Stimulated activated naive B cell treated with anti-CD40 and anti-IgM and Interleukin-4, amounts not matched to agents 10 μg/mL and 1 μg/mL and 100 μg/mL, for 72 hours (primary cell): ENCODE measurements at places on chromosomes 6 and 20.

DNA sequence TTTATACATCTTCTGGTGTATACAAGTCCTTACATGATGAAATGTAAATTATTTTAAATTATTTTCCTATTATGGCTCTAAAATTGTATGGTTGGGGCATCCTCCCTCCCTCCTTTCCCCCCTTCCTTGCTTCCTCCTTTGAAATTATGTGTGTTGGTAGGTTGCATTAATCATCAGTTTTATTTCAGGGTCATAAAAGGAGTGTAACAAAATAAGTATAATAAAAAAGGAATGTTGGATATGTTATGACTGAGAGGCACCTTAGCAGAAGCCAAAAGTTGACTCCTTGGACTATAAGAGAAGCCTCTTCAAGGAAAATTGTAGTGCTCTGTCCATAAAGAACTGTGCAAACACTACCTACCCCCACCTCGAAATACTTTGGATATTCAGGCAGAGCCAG lies 46.6 kb upstream of the PTPRK start:
- no peak for DNase-seq

DNA sequence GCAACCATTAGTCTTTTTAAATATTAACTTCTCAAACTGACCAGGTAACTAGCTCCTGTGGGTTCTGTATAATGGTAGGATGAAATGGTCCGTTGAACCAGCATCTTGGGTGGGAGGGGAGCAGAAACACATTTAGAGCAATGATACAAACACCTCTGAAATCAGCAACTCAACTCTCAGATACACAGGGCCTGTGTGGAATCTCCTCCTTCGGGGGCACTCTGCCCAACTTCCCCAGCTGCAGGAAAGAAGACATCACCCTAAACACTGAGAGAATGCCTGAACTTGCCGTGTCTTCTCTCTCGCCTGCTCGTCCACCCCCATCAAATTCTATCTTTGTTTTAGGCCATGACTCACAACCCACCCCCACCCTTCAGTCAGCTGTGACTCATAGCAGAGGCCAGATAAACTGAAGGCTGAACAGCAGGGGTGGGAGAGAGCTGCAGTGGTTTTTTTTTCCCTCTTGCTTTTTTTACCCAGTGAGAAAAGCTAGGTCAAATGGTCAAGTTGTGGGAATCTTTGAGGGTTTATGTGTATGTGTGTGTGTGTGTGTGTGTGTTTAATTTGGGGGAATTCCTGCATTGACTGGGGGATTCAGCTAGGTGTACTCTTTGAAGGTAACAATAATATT lies 593.4 kb upstream of the JAG1 start:
- no peak for DNase-seq

DNA sequence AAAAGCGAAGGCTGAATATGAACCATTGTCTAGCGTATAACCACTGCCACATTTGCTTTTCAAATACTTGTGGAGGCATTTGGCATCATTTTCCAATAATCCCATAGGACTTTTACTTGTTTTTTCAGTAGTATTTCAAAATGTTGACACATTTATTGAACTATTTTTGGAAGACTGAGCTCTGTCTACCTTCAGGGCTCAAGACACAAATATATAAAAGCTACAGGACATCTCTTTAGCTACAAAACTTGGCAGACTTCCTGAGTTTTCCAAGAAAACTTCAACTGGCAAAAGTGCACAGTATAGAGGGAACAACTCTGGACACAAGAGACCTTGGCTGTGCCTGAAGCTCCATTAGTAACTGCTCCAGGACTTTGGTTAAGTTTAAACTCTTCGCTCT lies 13.4 kb downstream of the EPB41L2 start:
- DNase-seq: no peak

DNA sequence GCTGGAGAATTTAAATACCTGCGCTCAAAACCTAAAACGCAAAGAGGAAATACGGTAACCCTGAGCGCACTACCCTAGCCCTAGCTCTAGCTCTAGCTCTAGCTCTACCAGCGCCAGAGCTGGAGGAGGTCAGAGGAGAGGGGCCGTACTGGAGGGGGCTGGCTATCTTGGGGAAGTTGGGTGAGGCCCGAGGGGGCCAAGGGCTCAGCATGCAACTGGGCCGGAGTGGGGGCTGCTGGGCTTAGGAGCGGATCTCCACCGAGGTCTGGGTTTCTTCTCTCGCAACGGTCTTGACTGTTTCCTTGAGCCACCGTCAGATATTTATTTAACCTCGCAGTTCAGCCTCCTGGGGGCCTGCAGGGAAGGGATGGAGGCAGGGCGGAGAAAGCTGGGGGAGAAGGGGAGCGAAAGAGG lies 91.0 kb downstream of the NCR2 start:
- DNase-seq: peak; percentile 33

- DNase-seq: no peak
Measured at GRCh38 chr6:5119090-5119951, 34.2 kb downstream of the PPP1R3G start.

DNA sequence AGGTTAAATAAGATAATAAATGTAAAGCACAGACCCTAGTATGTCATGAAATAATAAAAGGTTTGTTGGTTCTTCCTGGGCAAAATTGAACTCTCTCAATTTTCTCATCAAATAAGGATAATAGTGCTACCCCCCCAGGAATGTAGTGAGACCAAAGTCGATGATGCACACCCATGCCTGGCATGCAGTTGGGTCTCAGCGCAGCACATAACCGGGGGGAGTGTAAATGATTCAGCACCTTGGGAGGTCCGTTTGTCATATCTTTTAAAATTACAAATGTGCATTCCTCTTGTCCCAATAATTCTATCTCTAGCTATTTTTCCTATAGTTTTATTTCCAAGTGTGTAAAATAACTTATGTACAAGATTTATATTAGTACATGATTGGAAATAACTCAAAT lies 31.3 kb upstream of the CCDC167 start:
- no peak for DNase-seq

DNA sequence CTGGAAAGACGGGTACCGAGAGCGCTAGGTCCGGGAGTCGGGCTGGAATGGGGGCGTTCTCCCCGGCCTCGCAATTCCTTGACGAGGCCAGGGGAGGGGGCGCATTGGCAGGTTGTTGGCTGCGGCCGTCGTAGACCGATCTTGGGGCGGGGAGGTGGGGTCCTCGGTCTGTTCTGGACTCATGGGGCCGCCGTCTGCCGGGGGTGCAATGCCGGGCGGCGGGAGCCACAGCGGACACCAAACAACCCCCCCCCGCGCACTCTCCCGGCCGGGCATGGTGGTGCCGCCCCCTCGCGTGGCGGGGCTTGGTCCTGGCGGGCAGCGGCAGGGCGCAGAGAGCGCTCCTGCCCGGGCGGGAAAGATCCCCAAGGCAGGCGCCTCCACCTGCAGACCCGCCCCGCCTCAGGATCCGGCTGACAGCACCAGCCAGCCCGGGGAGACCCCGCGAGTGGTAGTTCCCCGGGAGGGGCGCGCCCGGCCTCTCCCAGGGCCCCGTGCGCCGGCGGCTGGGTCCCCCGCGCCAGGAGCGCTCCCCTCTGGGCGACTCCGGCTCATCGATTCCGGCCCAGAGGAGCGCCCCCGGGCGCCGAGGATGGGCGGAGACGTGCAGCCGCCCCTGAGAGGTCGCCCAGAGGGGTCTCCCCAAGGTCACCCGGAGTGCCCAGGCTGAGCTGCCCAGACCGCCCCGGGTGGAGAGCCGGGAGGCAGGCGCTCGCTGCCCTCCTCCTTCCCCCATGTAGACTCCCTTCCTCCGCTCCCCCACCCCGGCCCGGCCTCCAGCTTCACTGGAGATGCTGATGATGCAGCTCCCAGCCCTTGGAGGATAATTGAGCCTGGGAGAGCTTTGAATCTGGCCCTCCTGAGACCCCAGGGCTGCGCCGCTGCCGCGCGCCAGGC lies 709 bp downstream of the PPP1R16B start:
- peak; percentile 45 for DNase-seq

DNA sequence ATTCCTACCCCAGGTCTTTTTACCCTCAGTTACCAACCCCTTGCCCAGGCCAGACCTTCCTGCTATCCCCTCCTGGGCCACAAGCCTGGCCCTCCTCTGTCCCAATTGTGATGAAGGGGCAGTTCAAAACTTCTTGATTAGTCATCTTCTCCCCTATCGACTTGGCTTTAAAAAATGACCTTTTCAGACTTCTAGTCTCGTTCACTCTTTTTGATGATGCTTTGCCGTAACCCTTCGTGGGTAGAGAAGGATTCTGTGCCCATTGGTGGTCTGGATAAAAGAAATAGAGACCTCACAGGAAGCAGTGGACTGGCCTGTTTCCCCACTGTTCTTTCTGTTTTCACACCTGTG lies 5.5 kb downstream of the VEGFA start:
- DNase-seq: no peak

- no peak for DNase-seq
Measured at GRCh38 chr6:128696691-128697689, 176.6 kb upstream of the PTPRK start.

DNA sequence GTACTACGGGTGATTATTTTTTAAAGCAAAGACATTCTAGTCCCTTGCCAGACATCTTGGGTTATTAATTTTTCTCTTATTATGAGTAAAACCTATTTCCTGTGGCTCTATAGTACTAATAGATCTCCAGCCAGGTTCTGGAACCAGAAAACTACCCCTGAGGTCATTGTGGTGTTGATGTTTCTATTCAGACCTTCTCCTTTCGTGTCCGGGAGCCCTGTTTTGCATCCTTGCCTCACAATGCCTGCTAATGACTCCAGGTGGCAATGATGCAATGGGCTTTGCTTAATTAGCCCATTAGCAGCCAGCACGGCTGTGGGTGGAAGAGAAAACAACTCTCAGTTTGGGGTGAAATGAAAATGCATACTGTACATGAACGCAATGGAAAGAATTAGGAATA lies 62.9 kb upstream of the ARG1 start:
- no peak for DNase-seq
